ENCODE measurements at places on chromosomes 1 and 21.

GRCh38 chr1:153217212-153217611 is at the start of gene PRR9:
Gene PRR9 (plus strand): TSS chr1:153217584. CDS start chr1:153218145, 561 bp downstream.
- no peak for DNase-seq

DNA sequence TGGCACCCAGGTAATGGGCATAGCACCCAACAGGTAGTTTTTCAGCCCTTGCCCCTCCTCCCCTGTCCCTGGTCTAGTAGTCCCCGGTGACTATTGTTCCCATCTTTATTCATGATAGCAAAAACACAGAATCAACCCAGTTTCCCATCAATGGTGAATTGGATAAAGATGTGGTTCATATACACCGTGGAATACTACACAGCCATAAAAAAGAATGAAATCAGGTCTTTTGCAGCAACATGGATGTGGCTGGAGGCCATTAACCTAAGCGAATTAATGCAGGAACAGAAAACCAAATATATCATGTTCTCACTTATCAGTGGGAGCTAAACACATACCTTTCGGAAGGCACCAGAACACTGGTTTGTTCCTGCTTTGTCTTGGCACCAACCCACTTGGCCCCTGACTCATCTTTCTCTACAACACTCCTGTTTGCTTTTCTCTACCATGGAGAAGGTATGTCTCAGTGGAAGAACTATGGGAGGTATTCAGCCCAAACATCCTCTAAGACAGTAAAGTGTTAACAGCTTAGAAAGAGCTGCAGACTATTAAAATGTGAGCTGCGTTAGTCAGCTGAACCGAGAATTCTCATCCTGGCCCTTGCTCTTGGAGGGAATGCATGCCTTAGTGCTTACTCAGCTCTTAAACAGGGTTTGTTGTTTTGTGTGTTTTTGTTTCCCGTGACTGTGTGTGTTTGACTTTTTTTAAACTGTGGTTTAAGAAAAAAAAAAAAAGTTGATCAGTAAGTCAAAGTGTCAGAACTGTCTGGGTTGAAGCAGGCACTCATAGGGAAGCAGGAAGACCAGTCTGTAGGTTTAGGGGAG is 203.0 kb downstream of the TOMM20 start:
- DNase-seq = no peak

GRCh38 chr1:159686599-159687299 is 27.6 kb downstream of the CRP start:
- no peak for DNase-seq

- DNase-seq = no peak
Measured at GRCh38 chr1:11848373-11848700, 754 bp upstream of the NPPA start.

DNA sequence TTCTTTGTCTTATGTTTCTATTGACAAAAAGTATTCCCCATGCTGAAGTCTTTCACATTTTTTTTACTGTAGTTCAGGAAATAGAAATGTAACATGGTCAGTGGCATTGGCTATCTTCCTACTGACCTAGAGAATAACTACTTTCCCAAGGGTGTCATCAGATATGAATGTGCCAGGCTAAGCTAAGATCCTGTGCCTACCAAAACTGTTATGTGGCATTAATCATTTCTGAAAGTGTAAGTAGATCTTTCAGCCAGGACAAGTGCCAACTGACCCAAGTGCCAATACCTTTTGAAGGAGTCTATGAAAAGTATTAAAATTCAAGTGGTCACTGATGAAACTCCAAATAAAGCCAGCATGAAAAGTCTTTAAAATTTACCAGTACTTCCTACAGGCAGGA is 165.3 kb downstream of the TNFSF18 start:
- no peak for DNase-seq

DNA sequence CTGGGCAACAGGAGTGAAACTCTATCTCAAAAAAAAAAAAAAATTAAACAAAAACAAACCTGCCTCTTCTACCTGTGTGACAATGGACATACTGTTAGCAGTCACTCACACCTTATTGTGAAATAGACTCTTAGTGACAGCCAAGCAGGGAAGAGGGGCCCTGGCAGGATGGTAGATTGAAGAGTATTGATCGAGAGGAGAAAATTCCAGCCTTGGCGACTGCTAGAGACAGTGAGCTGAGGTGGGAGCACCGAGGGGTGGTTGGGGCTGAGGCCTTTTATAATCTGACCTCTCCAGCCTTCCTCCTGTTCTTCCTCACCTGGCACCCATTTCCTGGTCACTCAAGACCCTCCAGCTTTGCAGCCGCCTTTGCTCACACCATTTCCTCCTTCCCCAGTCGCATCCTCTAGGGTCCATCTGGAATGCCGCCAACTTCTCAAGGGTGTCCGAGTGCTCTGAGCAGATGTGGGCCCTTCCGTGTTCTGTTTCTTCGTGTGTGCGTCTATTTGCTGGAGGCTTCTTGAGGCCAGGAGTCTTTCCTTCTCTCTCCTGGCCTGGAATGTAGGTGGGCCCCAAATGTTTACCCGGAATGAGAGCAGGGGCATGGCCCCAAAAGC is 196.9 kb upstream of the TMEM51 start:
- peak; percentile 38 for DNase-seq

DNA sequence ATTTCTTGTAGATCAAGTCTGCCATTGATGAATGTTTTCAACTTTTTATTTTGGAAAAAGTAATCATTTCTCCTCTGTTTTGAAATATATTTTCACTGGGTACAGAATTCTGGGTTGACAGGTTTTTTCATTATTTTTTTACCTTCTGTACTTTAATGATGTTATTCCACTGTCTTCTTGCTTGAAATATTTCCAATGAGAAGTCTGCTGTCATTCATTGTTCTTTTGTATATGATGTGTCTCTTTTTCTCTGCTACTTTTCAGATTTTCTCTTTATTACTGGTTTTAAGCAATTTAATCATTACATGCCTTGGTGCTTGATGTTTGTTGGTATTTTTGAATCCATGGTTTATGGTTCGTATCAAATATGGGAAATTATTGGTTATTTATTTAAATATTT is 22.4 kb upstream of the FOXO6 start:
- DNase-seq = no peak

GRCh38 chr1:167697667-167698141 is 24.1 kb upstream of the MPZL1 start:
- DNase-seq = no peak

Data from DMS79 (cell line).